ENCODE measurements at places on chromosomes 6 and 20.

DNA sequence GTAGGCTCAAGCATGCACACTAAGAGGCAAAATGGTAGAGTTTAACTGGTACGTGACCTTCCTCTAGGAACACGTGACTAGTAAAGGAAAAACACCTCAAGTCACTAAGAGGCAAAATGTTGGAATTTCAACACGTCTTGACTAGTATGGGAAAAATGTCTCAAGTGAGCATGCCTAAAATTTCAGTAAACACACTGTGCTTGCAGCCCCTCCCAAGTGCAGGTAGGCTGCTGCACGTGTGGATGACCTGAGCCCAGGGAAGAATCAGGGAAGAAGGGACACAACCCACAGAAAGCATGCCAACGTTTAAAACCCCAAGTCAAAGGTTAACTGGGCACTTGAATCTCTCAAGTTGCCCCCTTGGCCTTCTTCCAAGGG is 162.2 kb downstream of the TENT5A start:
- no peak for DNase-seq

DNA sequence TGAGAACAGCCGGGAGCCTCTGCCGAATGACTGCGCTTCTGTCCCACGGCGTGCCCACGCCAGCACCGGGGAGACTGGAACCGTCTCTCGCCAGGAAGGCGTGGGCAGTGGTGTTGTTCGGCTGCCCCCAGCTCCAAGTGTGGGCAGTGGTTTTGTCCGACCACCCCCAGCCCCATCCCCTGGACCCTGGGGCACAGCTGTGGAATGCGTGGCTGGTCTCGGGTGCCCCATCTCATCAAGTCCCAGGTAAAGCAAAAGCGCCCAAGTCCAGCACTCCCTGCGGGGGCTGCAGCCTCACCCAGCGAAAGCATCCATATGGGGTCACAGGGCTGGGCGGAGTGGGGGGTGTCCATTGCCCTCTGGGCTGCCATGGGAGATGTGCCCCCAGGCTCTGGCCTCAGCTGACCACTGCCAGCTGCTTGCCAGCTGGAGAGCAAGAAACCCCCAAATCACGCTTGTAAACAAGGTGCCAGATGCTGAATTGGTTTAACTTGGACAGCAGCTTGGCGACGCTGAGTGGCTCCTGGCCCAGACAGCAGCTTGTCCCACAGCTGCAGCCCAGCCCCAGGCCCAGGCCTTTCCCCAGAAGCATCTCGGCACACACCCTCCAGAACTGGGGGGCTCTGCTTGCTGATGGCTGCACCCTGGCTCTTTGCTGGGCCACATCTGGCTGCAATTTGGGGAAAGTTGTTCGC is 4.5 kb downstream of the CABLES2 start:
- no peak for DNase-seq

DNA sequence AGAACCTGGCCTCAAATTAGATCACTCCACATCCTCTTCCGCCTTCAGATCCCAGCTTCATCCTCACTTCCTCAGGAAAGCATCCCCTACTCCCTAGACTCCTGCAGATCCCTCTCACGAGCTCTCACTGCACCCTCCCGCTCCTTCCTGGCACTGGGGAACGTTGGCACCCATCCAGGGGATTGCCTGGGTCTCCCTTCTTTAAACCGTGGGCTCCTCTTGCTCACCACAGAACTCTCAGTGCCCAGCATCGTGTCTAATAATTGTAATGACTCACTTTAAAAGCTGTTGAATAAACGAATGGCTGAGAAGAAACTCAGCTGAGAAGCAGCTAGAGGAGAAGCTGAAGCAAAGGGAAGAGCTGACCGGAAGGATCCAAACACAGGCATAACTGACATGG is 20.4 kb downstream of the ZC3H12D start:
- DNase-seq = no peak

DNA sequence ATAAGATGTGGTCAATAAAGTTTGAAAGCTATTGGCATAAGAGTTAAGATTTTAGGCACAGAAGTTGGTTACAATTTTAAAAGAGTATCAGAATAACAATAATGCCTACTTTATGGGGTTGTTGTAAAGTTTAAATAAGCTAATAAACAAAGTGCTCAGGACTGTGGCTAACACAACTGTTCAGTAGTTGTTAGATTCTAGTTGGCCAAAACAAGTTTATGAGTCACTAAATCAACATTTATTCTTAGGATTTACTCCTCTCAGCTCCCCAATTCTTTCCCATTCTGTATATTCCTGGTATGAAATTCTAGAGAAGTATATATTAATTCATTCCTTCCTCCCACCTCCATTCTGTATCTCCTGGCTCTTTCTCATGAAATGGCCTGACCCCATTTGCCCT is 14.5 kb downstream of the RMND1 start:
- no peak for DNase-seq

GRCh38 chr6:168884646-168885086 is 369.0 kb downstream of the THBS2 start:
- DNase-seq = peak; percentile 46

DNA sequence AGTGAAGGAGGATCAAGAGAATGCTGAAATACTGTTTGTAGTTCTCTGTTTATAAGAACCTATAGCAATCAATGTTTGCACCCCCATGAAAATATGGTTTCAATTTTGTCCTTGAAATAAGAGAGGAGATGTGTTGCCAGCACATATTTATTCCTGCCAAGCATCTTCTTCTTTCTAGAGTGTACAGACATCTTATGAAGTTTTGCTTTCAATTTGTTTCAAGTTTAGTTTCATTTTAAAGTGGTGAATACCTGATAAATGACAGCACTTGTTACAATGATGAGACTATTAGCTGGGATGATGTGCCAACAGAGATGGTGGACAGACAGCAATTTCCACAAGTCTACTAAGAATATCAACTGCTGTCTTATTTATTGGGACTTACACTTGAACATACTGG is 39.2 kb upstream of the CENPW start:
- no peak for DNase-seq

- no peak for DNase-seq
Measured at GRCh38 chr6:69816026-69816425, 19.2 kb upstream of the LMBRD1 start.

DNA sequence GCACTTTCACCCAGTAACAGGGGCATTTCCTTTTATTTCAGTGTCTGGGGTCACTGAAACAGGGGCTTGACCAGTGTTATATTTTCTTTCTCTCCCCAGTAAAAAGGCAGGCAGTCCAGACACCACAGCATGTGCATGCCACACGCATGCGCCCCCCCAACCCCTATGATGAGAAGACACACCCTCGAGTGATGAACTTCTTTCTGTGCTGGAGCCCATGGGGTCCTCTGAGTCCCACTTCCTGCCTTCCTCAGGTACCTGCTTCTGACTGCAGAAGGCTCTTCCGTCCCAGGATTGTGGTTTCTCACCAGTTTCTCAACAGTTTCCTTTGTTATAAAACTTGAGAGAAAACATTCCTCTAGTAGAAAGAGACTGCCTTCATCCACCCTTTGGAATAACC is 45.7 kb upstream of the TMEM181 start:
- no peak for DNase-seq

- no peak for DNase-seq
Measured at GRCh38 chr6:38078671-38079070, 259.1 kb downstream of the ZFAND3 start.

GRCh38 chr6:136710877-136711552 is 81.3 kb downstream of the MAP3K5 start:
- no peak for DNase-seq

GRCh38 chr6:138987080-138987642 is 892 bp downstream of the REPS1 start:
- peak; percentile 20 for DNase-seq

DNA sequence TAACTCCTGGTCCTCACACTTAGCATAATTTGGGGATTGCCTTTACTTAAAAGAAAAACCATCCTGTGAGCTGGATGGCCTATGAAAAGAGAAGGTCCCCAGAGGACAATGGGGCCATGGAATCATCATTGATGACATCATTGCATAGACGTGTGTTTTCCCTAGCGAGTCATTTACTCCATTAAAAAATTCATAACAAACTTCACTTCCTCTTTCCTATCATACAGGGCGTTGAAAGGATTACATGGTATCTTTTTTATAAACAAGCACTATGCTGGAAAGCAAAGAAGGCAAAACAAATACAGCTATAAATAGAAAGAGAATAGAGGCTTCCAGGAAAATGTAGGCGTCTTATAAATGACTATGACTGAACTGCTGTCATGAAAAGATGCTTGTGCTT is 11.3 kb upstream of the COL12A1 start:
- DNase-seq = no peak

DNA sequence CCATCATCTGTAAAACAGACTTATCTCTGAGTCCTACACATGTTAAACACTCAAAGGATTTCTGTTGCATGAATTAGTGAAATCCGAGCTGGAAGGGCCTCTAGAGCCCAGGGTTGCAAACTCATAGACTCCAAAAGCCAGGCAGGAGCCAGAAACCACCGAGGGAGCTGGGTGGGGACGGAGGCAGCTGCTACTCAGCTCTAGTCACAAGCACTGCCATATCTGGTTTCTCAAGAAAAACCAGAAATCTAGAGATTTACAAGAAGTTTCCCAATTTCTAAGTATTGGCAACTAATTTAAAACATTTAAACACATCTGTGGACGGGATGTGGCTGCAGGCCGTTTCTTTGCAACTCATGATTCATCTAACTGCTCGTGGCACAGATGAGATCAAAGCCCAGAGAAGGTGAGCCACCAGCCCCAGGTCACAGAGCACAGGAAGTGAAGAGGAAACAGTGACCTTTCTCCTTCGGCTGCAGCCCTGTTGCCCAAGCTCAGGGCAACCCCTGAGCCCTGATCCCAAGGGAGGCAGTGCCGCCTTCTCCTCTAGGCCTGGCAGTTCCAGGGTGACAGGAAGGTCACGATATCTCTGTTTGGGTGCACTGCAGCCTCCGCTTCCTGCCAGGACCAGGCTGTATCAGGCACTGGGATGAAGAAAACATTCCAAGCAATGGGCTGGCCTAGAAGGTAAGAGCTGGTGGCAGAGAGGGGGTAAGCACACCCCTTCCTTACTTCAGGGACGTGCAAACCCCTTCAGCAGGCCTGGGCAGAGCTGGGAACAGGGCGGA is 26.4 kb upstream of the PTGIS start:
- no peak for DNase-seq

DNA sequence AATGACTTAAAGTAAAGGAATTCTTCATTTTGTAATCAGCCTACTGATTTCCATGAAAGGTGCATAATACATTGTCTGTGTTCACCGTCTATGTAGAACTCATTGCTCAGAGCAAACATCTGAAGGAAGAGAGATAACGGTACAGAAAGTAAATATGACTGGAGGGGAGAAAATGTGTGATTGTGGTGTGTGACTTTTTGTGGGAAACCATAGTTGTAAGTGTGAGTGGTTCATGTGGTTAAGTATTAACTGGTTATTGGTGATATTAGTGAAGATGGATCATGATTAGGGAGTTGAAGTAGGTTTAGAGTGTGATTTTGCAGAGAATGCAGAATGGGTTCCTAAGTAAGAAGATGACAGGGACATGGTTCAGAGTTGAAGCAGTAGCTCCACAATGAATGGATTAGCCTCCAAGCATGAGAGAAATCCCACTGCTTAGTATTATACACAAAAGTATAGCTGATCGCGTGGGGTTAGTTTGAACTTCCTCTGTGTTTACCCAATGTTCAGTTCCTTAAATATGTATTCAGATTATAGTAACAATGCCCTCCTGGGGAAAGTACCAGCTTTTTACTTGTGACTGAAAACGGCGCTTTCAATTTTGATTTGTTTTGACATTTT is 368.9 kb downstream of the UTRN start:
- DNase-seq = no peak

DNA sequence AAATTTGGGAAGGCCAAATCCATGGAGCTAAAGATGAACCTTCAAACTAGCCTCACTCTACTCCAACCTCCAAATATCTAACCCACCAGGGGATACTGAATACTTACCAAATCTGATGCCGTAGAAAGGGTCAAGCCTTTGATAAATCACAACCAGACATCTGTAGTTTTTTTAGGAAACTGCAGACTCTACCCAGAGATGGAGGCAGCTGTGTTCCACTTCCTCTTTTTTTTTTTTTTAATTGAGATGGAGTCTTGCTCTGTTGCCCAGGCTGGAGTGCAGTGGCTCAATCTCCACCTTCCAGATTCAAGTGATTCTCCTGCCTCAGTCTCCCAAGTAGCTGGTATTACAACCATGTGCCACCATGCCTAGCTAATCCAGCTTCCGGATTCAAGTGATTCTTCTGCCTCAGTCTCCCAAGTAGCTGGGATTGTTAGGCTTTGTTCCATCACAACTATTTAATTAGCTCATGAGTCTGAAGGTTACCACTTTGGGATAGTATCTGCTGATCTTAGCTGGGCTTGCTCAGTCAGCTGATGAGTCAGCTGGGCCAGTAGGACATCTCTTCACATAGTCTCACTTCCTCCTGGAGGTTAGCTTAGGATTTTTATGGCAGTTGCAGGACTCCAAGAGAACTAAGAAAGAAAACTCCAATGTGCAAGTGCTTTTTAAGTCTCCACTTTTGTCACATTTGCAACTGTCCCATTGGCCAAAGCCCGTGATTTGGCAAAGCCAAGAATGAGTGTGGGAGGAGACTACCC is 13.3 kb downstream of the FRK start:
- DNase-seq = peak; percentile 39

DNA sequence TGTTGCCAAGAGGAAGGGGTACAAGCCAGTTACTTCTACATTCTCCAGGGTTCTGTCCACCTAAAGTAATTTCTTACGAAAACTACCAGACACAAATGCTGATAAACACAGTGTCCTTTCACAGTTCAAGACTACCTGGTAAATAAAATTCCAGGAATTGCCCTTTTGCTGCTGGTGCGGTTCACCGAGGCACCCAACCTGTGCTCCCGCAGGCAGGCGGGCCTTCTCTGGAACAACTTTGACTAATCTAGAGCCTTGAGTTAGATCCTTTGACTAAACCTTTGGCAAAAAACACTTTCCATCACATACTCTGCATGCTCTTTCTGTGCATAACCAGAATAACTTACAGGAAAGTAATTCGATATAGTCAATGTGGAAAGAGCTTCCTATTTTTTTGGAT is 107.0 kb downstream of the HUS1B start:
- DNase-seq = no peak

- no peak for DNase-seq
Measured at GRCh38 chr6:10420546-10421157, 5.8 kb upstream of the TFAP2A start.

Measured in OCI-LY7 (cell line).